ENCODE measurements at places on chromosomes 5 and 9.

DNA sequence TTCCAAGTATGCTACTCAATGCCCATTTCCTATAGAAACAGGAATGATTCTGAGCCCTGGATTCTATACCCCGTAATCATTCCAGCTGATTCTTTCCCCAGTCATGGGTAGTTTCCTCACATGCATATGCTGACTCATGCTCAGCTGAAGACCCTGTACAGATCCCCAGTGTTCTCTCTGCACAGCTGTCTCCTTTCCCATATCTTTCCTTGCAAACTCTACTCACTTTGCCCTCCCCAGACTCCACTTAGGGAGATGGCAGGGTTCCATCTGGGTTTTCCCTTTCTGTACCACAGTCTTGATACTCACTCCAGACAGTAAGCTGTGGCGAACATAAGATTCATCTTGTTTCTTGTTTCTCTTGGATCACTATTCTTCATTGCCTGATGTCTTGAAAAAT lies 357.6 kb downstream of the RAB3C start:
- DNase-seq: no peak

GRCh38 chr5:96302174-96302738 lies 130.8 kb downstream of the PCSK1 start:
- DNase-seq: no peak

- no peak for DNase-seq
Measured at GRCh38 chr9:87089929-87090328, 142.6 kb upstream of the GAS1 start.

GRCh38 chr5:151497391-151498002 lies 50.1 kb downstream of the SLC36A1 start:
- no peak for DNase-seq

- DNase-seq: no peak
Measured at GRCh38 chr9:94888775-94889174, 162.3 kb downstream of the AOPEP start.

DNA sequence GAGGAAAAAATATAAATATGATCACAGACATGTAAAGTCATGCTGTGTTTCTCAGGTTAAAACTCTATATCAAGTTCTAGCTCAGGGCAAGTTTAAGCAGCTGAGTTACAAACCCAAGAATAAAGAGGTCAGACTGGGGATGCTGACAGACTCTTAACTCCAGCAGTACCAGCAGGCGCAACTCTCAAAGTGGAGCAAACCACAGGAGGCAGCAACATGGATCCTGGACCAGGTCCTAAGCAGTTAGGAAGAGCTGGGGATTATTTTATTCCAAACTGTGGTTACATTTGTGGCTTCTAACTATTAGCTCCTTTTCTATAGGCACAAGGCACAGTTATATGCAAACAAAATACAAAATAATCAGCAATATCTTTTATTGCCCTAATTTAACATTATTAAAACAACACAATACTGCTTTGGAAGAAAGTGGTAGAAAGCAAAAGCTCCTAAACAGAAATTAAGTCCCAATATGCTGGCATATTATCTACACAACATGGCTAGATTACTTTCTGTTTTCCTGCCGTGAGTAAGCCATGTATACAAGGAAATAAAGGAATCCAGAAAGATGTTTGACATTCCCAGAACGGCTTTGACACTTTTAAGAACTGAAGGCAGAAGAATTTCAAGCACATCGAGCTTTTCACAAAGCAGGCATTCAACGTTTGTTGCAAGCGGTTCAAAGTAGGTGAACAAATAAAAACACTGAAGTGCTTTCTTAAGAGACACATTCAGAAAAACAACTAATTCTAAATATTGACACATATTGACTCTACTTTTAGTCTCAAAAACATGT lies 378.8 kb upstream of the ZNF608 start:
- DNase-seq: no peak

DNA sequence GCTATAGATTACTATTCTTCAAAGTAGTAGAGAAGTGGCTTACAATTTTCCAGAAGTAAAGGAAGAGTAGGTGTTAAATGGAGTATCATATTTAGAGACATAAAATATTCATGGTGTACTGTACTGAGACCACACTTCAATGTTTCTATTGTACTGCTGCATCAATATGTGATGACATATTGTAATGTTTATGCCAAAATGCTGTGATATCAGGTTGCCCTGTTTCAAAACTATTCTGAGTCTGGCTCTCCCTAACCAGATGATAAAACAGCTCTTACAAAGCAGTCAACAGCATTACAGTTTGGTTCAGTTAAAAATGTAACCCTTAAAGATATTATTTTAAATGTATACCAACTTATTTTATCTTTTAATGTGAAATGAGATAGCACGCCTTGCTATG lies 30.8 kb upstream of the ACOT12 start:
- no peak for DNase-seq

DNA sequence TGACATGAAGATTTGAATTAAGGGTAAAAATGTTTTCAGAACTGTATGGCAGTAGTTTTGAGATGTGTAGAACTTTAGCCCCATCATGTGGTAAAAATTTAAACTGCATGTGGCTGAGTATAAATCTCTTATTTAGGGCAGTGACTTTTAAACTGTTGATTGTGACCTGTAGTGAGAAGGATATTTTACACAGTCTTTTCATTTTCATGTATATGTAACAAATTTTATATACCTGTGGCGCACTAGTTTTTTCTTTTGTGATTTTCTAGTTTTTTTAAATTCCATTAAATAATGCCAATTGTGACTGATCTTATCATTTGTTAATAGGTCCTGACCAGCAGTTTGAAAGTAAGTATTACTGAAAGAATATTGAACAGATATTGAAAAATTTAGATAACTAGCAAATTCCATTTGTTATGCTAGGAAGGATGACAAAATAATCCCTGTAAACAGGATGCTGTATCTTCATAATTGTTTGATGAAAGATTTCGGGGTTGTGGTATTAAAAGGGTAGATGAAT lies 47.2 kb downstream of the GPBP1 start:
- peak; percentile 90 for DNase-seq

- DNase-seq: no peak
Measured at GRCh38 chr9:34458959-34459340, 345 bp downstream of the DNAI1 start.

DNA sequence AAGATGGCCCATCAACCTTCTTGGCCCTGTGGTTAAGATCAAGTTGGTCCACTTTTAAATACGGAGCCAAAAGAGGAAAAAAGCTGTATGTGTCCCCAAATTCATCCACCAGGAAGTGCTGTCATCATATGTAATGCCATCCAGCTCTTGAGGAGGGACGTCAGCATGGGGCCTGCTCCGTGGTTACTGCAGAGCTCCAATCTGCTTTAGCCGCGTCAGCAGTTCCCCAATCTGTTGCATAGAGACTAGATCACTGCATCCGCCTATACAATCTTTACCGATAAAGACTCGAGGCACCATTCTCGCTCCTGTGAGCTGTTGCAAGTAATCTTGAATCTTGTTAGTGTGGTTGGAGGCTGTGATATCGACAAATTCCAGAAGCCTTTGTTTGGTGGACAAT lies 65.7 kb downstream of the GABRA6 start:
- DNase-seq: no peak

- DNase-seq: no peak
Measured at GRCh38 chr5:124613273-124613953, 133.0 kb downstream of the ZNF608 start.

- DNase-seq: no peak
Measured at GRCh38 chr5:66860199-66860975, 264.2 kb downstream of the MAST4 start.
